ENCODE measurements at places on chromosomes 16 and 17.

GRCh38 chr16:66946541-66946940 lies 11.2 kb downstream of the CES2 start:
- no peak for DNase-seq

DNA sequence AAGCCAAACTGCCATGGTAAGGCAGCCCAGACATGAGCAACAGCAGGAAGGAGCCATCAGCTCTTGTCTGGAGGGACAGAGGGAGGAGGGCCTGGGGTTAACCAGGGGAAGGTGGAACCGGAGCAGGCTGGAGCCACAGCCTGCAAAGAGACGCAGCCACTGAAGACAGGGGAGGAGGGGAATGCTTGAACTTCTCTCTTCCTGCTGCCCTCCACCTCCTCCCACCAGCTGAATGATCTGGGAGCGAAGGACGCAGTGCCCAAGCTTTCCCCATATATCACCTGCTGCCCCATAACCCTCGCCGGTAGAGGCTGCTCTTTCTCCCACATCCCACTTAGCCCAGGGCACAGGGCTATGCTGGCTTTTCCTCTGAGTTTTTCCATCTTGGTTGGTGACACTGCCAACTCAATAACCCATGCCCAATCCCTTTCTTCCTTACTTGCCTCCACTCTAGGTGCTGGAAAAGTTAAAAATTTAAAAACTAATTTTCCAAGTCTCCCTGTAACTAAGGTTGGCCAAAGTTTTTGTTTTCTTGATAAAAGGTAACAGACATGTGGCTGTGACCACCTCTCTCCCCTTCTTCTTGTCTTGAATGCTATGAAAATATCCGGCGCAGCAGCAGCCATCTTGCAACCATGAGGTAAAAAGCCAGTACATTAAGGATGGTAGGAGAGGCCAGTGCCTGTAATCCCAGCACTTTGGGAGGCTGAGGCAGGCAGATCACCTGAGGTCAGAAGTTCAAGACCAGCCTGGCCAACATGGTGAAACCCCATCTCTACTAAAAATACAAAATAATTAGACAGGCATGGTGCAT lies 21.8 kb upstream of the CACNG4 start:
- no peak for DNase-seq

DNA sequence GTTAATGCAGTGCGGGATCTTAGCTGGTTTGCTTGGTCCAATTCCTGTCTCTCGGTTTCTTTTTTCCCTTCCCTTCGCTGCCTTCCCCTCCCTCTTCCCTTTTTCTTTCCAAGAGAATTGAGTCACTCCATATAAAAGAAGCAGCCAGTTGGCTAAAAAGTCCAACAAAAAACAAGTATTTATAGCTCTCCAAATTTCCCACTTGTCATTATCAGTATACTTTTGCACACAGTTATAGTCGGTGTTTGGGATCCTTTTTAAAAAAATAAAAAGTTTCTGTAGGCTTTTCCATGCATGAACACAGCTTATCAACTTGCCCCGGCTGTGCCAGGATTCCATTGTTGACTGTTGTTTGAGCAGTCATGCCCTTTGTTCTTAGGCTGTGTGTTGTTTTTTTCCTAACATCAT lies 24.9 kb downstream of the HMOX2 start:
- no peak for DNase-seq

DNA sequence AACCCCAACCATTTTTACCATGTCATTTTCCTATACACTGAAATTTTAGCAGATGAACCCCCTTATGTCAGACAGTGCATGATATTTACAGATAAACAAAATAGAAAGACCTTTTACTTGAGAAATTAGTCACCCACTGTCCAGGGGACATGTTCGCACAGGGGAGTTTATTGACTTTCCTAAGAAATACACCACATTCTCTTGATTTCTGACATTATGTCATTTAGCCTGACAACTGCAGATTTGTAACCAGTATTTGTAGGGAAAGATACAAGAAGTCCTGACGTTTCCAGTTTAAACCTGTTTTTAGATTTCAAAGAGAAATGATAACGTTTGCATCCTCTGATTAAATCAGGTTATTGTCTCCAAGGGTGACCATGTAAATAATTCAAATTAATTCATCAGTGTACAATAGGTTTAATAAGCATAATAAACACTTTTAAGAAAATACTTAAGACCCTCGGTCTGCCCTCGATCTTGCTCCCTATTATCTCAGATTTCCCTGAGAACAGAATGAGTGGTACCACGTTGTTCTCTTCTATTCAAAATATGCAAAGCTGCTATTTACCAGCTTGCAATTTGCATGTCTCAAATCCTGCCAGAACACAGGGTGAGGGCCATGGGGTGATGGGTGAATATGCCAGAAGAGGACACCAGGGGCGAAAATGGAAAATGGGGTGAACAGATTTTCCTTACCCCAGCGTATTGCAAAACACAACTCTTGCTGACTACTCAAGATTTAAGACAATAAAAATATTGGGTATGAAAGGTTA lies 2.1 kb upstream of the LYRM9 start:
- no peak for DNase-seq

DNA sequence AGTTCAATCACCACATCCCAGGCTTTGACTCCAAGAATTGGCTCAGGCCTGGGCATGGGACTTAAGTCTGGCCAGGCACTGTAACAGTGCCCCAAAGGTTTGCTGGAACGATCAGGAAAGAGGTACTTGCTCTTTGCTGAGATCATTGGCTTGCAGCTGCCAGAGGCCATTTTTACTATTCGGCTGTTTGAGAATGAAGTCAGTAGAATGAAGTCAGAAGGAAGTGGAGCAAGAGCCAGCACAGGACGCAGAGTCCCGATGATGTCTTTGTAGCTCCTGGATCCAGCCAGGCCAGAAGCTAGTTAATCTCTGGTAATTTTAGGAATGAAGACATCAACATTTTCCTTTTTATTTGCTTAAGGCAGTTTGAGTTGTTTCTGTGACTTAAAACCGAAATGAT lies 195.5 kb downstream of the RAB11FIP4 start:
- DNase-seq = no peak

GRCh38 chr16:89052890-89053724 lies 40.5 kb upstream of the ACSF3 start:
- DNase-seq = no peak

- DNase-seq = no peak
Observed at GRCh38 chr16:77584205-77584859, 138.0 kb upstream of the NUDT7 start.

DNA sequence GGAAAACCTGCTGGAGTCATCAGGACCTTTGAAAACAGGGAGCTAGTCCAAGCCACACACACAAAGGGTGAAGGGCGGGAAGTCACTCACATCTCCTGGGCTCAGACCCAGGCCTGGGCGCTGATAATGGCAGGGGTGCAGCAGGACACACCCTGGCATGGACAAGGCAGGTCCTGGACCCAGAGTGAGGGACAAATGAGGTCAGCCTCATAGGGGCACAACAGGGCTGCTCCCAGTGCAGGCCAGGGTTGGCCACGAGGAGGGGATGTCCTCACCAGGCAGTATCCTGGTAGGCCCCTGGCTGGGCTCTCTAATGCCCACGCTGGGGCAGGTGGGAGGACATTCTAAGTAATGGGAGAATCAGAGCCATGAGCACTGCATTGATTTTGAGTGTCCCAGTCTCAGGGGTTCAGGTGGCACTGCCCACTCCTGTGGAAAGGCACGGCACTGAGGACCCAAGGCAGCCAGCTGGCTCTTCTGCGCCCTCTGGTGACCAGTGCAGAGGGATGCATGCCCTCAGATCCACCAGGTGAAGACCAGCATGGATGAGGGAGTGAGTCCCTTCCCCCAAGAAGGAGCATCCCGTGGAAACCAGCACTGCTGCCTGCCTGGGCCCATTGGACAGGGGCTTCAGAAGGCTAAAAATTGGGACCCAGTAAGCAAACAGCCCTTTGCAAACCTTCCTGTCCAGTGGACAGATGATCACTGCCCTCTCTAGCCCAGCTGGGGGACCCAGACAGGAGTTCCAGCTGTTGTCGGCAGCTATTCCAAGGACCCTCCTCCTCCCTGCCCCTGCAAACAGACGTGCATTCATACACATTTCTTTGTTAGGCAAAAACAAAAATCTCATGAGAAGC lies 23.4 kb upstream of the SREBF1 start:
- peak; percentile 53 for DNase-seq

- no peak for DNase-seq
Observed at GRCh38 chr17:50815400-50815799, 20.0 kb upstream of the WFIKKN2 start.

GRCh38 chr17:14777291-14777690 lies 476.4 kb downstream of the HS3ST3B1 start:
- no peak for DNase-seq

- no peak for DNase-seq
Observed at GRCh38 chr17:61621317-61621716, 30.3 kb upstream of the NACA2 start.

GRCh38 chr16:18959031-18959505 lies 24.7 kb upstream of the TMC7 start:
- no peak for DNase-seq

- DNase-seq = no peak
Observed at GRCh38 chr17:6000426-6000825, 69.8 kb upstream of the WSCD1 start.

DNA sequence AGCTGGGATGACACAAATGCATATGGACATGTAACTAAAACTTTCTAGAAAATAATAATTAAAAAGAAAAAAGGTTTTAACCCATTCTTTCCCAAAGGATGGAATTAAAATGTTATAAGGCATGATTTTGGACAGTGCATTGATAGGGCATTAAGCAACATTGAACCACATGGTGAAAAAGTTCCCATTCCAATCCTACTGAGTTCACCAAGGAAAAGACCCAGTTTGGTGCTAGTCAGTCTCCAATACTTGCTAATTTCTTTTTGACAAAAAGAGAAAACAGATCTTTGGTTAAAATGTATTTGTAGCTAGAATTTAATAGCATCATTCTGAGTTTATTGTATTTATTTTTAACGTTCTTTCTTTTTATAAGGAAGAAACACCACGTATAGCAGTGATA lies 28.1 kb downstream of the EMP2 start:
- no peak for DNase-seq

- DNase-seq = no peak
Observed at GRCh38 chr16:4010225-4011158, 105.8 kb downstream of the ADCY9 start.

- DNase-seq = no peak
Observed at GRCh38 chr16:2033057-2033908, 6.6 kb downstream of the NHERF2 start.

GRCh38 chr16:87061243-87061920 lies 255.8 kb downstream of the C16orf95 start:
- DNase-seq = no peak

- no peak for DNase-seq
Observed at GRCh38 chr16:80735846-80736245, 68.6 kb downstream of the CDYL2 start.

All from activated T-helper 1 cell treated with Interleukin-2 at 50 U/mL for 16 hours (primary cell).